ENCODE measurements at places on chromosomes 3 and 15.

DNA sequence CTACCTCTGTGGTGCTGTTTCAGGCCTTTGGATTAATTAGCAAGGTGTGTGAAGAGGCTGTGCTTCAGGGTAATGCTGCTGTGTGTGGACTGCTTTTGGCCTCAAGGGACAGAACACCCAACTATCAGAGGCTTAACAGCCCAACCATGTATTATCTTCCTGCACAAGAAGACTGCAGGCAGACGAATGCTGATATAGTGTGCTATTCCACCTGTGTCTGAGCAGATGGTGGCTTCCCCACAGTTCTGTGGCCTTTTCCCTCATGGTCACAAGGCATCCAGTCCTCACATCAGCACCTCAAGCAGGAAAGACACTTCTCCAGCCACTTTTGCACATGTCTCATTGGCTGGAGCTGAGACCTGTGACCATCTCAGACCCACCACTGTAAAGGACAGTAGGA lies 76.6 kb downstream of the CHCHD6 start:
- no peak for DNase-seq

GRCh38 chr3:183812761-183813445 lies 12.5 kb downstream of the MAP6D1 start:
- DNase-seq, result no peak

GRCh38 chr3:10729439-10729838 lies 86.6 kb upstream of the SLC6A11 start:
- DNase-seq, result no peak

DNA sequence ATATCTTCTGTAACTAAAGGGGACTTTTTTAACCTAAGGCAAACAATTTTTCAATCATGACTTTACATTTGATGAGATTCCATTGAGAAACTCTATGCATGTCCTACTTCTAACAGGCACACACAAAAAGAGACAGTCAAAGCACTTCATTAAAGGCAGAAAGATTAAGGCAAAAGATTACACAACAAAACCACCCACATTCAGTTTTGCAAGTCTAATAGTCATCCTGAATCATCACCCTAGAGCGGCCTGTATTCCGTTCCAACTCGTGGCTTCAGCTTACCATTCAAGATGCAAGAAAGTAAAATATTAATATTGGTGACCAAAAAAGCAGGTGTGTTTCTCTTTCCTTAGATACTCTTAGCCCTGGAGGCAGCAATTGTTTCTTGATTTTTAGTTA lies 205.9 kb downstream of the P3H2 start:
- no peak for DNase-seq

DNA sequence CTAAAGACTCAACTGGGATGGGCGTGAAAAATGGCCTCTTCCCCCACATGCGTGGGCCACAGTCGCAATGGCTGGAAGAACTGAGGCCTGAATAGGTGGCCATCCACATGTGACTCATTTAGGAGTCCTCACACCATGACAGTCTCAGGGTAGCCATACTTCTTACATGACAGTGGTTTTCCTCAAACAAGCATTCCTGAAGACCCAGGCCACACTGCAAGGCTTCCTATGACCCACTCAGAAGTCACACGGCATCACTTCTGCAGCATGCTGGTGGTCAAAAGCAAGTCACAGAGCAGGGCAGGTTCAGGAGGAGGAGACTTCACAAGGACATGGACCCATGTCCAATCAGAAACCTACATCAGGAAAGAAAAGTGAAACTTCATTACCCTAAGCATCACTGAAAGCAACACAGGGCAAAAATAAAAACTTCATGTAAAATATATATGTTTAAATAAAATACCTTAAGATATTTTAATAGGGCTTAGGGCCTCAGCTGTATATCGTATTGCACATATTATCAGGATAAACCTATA lies 257.1 kb downstream of the OPA1 start:
- DNase-seq, result no peak

DNA sequence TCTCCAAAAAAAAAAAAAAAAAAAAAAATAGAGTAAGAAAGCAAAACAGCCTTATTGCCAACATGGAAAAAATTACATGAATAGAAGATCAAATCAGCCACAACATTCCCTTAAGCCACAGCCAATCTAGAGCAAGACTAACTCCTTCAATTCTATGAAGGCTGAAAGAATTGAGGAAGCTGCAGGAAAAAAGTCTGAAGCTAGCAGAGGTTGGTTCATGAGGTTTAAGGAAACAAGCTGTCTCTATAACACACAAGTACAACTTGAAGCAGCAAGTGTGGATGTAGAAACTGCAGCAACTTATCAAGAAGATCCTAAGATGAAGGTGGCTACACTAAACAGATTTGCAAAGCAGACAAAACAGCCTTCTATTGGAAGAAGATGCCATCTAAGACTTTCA lies 9.3 kb downstream of the PARL start:
- no peak for DNase-seq

DNA sequence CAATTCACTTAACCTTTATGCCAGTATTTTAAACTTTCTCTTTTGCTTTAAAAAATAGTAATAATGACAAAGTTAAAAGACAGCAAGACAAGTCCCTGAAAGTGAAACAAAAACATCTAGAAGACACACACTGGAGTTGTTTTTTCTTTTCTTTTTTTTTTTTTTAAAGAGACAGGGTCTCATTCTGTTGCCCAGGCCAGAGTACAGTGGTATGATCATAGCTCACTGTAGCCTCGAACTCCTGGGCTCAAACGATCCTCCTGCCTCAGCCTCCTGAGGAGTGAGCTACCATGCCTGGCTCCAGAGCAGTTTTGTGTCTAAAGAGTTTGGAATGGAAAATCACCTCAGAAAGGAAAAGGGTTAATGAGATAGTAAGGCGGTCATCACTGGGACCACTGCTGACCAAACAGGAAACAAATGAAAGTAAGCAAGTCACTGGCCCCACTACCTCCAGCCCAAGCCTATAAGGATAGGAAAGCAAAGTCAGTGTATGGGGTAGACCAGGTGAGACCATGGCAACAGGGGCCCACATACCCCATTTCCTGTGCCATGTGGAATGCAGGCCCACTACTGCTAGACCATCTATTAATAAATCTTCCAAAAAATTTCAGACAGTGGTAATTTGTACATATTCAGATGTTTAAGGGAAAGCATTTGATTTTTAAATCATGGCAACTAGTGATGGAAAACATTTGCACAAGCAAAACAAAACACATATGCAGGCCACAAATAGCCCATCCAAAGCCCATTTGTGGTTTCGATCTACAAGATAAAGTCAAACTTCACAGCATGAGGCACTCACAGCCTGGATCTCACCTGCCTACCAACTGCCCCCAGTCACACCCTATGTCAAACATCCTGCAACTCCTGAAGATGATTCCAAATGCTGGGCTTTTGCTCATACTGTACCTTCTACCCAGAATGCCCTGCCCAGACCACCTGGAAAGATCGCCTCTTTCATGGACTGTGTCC lies 62.6 kb downstream of the OSBPL10 start:
- no peak for DNase-seq

GRCh38 chr3:136819731-136820679 lies 1.1 kb downstream of the SLC35G2 start:
- peak; percentile 36 for DNase-seq

- no peak for DNase-seq
Observed at GRCh38 chr15:45184562-45185041, 3.2 kb downstream of the SHF start.

GRCh38 chr3:71416876-71417275 lies 166.7 kb downstream of the FOXP1 start:
- DNase-seq, result no peak

GRCh38 chr3:142348460-142348859 lies 99.4 kb downstream of the XRN1 start:
- DNase-seq, result no peak

DNA sequence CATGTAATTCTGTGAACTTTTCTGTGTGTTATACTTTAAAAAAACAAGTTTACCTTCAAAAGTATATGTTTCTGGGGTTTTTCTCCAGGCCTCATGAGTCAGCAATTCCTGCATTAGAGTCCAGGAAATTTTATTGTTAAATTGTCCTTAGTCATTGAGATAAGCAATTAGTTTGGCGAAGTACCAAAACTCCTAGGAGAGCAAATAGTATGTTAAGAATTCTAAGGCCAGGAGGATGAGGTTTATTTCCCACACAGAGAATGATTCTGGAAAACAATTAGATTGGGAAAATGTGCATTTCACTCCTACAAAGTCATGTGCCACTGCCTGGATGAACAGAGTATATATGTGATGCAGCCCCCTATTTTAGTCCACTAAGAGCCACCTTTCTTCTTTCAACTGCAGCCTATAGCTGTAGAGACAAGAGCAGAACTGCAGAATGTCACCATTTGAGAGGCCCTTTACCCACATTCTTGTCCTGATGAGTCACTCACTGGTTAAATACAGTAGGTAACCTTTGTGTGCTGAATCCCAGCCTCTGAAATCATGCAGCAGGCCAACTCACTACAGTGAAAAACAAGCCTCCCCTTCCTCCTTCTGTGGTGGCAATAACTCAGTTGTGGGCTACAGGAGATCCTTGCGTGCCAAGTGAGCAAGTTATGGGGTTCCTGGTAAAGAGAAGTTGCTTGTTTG lies 452.8 kb upstream of the THBS1 start:
- DNase-seq, result peak; percentile 49

DNA sequence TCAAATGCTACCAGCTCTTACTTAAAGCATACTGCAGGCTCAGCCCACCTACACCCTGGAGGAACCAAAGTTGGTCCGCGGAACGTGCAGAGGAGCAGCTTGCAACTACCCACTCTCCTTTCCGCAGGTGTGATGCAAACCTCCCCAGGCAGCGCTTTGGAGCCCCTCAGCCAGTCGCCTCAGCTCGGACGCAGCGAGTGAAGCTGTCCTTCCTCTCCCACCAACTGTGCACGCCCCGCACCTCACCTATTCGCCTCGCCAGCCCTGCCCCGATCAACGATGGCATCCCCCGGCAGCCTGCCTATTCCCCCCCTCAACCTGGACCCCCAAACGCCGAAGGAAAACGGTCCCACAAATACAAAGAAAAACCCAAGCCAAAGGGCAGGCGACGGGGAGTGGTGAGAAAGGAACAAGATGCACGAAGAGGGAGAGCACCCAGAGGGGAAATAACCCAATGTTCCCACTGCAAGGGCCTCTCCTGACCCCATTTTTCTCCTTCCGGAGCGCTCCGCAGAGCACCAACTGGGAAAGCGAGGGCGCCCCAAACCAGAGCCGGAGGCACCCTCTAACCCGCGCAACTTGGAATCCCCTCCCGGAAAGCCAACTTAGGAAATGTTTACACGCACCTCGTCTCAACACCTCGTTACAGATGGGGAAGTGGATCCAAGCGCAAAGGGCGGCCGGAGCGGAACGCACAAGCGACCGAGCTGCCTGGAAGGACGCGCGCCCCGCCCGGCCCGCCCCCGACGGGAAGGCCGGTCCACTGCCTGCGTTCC lies 665 bp downstream of the GLB1 start:
- DNase-seq, result no peak

DNA sequence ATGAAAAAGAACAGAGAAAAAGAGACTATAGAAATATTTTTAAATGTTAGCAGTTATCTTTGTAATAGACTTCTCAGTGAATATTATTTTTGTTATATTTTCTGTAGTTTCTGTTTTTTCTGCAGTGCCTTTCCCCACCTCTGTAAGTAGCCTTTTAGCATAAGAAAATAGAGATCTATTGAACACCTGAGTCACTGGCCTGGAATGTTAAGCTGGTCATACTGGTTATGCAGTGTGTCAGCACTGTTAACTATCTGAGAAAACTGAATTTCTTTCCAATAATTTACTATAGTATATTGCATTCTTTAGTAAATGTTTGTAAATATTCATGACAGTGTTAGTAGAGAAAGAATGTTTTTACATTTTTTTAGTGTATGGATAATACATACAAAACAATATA lies 79.8 kb downstream of the NECTIN3 start:
- no peak for DNase-seq

- no peak for DNase-seq
Observed at GRCh38 chr15:99433757-99434450, 131.9 kb upstream of the MEF2A start.

GRCh38 chr3:101095693-101096430 lies 102.6 kb upstream of the ABI3BP start:
- no peak for DNase-seq

DNA sequence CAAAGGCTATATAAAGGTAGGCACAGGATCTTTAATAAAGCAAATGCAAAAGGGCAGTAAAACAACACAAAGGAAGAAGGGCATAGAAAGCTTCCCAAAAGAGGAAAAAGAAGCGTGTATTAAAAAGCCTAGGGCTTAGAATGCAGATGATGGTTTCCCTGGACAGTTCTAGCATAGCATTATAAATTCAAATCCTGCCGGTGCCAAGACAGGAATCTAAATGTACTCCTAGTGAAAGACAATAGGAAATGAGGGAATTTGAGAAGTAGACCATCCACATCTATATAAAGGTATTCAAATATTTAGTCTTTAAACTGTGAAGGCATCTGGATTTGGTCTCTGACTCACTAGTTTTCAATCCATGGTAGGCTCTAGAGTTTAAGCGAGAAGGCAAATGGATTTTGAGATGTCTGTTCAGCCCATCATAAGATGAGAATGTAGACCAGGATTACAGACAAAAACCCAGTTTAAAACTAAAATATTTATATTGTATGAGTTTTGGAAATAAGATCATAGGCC lies 431.8 kb downstream of the TBL1XR1 start:
- DNase-seq, result no peak

DNA sequence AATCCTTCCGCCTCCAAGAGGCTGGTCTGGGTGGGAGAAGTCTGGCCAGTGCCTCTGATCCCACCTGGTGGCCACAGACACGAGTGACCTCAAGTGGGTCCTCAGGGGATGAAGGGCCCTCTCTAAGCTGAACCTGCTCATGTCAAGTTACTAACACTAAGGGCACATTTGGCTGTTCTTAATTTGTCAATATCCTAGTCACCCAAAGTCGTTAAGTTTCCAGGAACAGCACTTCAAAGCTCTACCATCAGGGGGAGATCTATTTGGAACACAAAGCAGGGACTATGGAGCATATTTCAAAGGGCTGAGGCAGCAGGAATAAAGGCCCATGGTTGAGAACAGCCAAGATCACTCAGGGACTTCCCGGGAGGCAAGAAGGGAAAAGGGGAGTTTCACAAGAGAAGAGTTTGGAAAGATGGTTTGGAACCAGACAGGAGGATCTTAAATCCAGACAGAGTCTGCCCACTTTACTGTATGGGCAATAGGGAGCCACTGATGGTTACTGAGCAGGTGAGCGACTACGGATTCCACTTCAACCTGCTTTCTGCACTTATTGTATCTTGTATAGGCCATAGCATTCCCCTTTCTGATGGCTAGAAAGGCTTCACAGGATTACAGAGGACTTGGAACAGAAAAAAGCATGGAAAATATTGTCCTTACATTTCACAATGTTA lies 13.7 kb downstream of the OXTR start:
- DNase-seq, result no peak

GRCh38 chr3:152278756-152279427 lies 10.2 kb downstream of the MBNL1 start:
- DNase-seq, result no peak

DNA sequence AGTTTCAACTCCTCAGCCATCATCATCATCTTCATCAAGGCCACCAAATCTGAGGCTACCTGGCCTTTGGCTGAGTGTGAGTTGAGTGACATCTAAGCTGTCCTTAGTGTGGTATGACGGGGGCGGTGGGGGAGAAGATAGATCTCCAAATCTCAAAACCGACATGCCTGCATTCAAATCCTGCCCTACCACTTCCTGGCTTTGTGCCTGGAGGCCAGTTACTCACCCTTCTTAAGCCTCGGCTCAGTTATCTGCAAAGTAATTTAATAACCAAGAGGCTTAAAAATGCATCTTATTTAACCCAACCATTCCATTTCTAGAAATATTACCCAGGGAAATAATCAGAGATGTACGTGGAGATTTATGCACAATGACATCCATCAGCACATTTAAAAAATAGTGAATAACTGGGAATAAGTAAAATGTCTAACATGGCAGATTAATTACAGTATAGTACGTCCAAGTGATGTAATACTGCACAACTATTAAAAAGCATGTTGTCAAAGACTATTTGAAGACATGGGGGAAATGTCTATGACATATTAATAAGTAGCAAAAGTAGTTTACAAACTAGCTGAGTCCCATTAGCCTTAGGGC lies 167.4 kb downstream of the NTRK3 start:
- DNase-seq, result no peak

All from renal pelvis (tissue), 12 donors.